ENCODE measurements at places on chromosomes 6 and 20.
A peak's percentile ranks its signal among the peaks of the same experiment; 100 is the strongest.

- no peak for DNase-seq
Observed at GRCh38 chr6:36735110-36736071, 37.8 kb downstream of the RAB44 start.

GRCh38 chr20:29497261-29497671, 1760.2 kb upstream of the DEFB115 start:
- DNase-seq = peak; percentile 28

- DNase-seq = no peak
Observed at GRCh38 chr6:47254906-47255305, 54.8 kb downstream of the TNFRSF21 start.

GRCh38 chr6:9484686-9485085, 930.2 kb downstream of the TFAP2A start:
- no peak for DNase-seq

All from stimulated activated CD4-positive, alpha-beta T cell treated with anti-CD3 and anti-CD28 coated beads, Interleukin-4, amount 100 ng/mL, for 1 hour (primary cell).